ENCODE measurements at places on chromosomes 11 and 22. TPM values are rescaled to one million over a fixed set of nuclear protein-coding genes. Genes with fewer than 3 reads are reported as not detected.

Gene CYTH4
- 4.2 TPM for polyA plus RNA-seq

Gene LRRC4C
- polyA plus RNA-seq: not detected

Gene APOBEC3B
- 13.5 TPM for polyA plus RNA-seq

Gene DNAJB7
- 0.07 TPM for polyA plus RNA-seq
